ENCODE measurements at places on chromosomes 11 and 22. TPM values are rescaled to one million over a fixed set of nuclear protein-coding genes. Genes with fewer than 3 reads are reported as not detected.

DNA sequence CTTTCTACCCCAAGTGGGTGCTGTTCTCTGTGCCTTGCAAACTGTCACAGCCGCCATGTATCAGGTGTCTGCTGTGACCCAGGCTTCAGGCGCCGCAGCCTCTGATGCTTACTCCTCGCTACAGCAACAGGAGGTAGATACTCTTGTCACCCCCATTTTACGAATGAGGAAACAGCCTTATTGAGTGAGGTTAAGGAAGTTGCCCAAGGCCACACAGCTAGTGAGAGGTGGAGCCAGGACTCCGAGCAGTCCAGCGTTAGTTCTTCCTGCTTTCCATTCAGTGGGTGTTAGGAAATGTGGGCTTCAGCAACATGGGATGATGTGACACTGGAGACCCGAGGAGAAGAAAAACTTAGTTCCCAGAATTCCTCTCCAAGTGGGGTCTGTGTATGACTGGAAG lies 14.3 kb downstream of the RNF215 start:
- DNase-seq = no peak

The NXPE4 gene
- total RNA-seq = not detected

- no peak for DNase-seq
Observed at GRCh38 chr11:37442576-37442975, 844.5 kb upstream of the RAG2 start.

- DNase-seq = no peak
Observed at GRCh38 chr11:124938206-124938765, 2.4 kb upstream of the HEPACAM start.

GRCh38 chr11:81839976-81840375 lies 893.7 kb downstream of the FAM181B start:
- DNase-seq = no peak

- DNase-seq = no peak
Observed at GRCh38 chr11:132551016-132551415, 981.3 kb downstream of the OPCML start.

DNA sequence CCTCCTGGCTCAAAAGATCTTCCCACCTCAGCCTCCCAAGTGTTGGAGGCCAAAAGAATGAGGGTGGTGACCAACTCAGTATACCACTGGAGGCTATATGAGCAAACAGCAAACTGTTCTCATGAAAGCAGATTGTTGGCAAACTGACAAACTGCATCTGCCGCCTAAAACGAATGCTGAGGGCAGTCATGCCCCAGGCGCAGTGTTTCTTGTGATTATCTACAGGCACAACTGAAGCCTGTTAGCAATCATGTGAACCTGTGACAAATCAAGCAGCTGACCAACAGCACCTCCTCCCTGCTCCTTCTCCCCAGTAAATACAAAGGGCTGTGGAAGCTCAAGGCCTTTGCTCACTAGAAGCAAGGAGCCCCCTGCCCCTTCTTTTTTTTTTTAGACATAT lies 47.8 kb downstream of the BTBD10 start:
- DNase-seq = no peak

The HYOU1 gene
- 232 TPM for total RNA-seq

GRCh38 chr11:96393753-96394348 lies 4.0 kb downstream of the JRKL start:
- DNase-seq = peak; percentile 39

All from NCI-H460 (cell line).